ENCODE measurements at places on chromosomes 5 and 9.

DNA sequence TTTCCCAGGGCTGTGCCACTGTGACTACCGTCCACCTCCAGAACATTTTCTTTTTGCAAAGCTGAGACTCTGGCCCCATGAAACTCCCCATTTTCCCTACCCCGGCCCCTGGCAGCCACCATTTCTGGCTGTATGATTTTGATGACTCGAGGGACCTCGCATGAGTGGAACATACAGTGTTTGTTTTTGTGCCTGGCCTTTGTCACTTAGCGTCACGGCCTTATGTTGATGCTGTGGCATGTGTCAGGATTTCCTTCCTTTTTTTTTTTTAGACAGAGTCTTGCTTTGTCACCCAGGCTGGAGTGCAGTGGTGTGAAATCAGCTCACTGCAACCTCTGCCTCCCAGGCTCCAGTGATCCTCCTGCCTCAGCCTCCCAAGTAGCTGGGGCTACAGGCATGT is 42.7 kb downstream of the ASS1 start:
- no peak for DNase-seq

GRCh38 chr5:42912184-42912798 is 100.6 kb upstream of the SELENOP start:
- no peak for DNase-seq

DNA sequence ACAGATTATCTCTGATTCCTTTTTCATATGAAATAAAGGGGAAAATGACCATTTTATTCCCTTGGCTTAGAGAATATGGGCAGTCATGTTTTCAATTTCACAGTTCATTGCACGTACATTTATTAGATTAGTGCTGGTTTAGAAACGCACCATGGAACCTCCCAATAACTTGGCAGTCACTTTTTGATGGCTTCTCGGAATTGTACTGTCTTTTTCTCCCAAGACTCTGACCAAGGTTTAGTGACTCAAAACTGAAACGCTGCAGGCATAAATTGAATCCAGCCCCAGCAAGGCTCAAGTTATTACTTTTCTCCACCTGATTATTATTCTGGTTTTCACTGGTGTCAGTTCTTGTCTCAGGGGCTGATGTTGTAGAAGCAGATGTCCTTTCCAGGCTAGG is 55.6 kb upstream of the EGFLAM start:
- no peak for DNase-seq

- DNase-seq = no peak
Observed at GRCh38 chr9:2473681-2474080, 147.9 kb upstream of the VLDLR start.

DNA sequence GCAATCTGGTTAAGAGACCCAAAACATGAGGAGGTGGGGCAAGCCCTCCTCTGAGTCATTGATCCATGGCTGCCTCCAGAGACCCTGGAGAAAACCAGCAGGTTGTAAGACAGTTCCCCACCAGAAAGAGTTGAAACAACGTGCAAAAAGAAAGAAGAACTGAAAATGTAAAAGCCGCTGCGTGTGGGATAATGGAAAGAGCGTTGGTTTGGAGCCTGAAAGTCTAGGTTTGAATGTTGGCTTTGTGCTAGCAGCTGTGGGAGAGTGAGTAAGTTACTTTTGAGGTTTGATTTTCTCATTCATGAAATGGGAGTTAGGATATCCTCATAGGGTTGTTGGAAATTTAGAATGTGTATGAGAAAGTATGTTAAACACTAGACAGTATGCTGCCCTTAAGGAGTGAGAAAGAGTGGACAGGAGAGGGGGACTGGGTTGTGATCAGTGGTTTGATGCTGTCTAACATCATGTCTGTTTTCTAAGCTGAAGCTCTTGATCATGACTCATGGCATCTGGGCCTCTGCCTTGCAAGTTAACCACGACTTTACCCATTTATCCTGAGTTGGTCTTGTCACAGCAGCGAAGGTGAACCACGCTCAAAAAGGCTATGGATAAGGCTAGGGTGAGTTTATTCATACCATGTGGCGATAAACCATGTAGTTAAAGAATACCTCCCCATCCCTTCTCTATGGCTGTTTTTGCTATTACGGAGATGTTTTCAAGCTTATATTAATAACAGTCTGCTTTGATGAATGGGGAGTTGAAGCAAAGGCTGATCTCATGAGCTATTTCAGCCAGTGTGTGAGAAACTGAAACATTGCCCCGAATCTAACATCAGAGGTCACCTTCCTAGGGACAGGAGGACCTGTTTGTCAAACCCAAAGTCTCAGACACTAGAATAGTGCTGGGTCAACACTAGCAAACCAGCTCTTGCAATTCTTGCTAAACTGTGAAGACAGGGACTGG is 41.3 kb downstream of the ZNF366 start:
- no peak for DNase-seq

DNA sequence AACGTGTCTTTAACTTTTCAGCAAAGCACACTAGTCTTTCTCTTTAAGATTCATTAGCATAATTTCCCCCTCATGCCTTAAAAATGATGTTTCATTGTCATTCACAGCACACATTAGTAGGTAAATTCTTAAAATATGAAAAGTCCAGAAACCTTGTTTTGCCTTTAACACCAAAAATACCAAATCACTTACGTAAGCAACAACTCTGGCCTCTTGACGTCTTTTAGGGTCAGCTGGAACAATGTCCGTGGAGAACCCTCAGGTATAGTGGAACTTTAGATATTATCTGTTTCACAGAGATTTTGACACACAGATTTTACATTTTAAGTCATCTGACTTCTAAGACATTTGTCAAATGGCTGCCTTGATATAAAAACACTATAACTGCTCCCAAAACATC is 30.9 kb downstream of the LNPEP start:
- no peak for DNase-seq

GRCh38 chr9:109504689-109505088 is 6.6 kb upstream of the PTPN3 start:
- DNase-seq = no peak

- no peak for DNase-seq
Observed at GRCh38 chr5:92633176-92633575, 947.8 kb downstream of the NR2F1-AS1 start.

- DNase-seq = no peak
Observed at GRCh38 chr5:177319913-177320588, 8.4 kb upstream of the MXD3 start.

- DNase-seq = no peak
Observed at GRCh38 chr9:3992924-3993323, 306.9 kb downstream of the GLIS3 start.

DNA sequence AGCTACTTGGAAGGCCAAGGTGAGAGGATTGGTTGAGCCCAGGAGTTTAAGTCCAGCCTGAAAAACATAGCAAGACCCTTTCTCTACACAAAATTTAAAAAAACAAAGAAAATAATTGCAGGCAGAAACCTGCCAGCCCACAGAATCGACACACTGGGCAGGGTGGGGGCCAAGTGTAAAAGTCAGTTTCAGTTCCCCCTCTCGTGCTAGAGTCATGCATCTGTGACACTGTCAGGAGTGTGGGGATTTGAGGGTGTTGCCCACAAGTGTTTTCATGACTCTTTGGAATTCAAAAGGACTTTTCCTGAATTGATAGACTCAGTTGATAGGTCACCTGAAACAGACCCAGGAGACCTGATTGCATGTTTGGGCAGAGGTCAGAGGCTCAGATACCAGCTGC is 47.6 kb downstream of the PRRC2B start:
- DNase-seq = no peak

DNA sequence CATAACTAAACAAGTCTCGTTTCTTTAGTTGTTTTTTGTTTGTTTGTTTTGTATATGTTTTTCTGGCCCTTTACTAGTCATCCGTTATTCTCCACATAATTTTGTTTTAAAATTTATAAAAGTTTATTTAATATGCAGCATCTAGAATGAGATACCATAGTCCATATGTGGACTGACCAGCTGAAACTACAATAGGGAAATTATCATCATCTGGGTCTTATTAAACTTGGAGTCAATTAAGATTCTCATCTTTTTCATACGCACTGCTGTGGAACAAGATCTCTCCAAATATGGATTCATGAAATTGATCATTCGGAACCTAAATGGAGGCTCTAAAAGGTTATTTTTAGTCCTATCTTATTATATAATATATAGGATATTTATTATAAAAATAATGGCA is 99.3 kb downstream of the FGF1 start:
- no peak for DNase-seq

- DNase-seq = no peak
Observed at GRCh38 chr5:179183481-179183880, 123.3 kb downstream of the ZNF354C start.

DNA sequence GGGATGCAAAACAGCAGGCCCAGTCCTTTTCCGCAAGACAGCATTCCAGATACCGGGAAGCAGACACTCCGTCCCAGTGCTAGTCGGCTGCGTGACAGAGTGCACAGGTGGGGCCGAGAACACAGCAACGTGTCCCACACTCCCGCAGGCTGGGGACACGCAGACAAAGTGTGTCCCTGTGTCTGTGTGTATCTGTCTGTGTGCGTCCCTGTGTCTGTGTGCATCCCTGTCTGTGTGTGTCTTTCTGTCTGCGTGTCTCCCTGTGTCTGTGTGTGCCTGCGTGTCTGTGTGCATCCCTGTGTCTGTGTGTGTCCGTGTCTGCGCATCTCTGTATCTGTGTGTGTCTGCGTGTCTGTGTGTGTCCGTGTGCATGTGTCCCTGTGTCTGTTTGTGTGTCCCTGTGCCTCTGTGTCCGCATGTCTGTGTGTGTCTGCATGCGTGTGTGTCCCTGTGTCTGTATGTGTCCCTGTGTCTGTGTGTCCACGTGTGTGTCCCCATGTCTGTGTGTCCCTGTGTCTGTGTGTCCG is 137.0 kb downstream of the MRPL36 start:
- DNase-seq = no peak

GRCh38 chr5:91135475-91136248 is 247.5 kb downstream of the ARRDC3 start:
- no peak for DNase-seq

GRCh38 chr9:86329649-86330048 is 24.6 kb downstream of the TUT7 start:
- DNase-seq = no peak

DNA sequence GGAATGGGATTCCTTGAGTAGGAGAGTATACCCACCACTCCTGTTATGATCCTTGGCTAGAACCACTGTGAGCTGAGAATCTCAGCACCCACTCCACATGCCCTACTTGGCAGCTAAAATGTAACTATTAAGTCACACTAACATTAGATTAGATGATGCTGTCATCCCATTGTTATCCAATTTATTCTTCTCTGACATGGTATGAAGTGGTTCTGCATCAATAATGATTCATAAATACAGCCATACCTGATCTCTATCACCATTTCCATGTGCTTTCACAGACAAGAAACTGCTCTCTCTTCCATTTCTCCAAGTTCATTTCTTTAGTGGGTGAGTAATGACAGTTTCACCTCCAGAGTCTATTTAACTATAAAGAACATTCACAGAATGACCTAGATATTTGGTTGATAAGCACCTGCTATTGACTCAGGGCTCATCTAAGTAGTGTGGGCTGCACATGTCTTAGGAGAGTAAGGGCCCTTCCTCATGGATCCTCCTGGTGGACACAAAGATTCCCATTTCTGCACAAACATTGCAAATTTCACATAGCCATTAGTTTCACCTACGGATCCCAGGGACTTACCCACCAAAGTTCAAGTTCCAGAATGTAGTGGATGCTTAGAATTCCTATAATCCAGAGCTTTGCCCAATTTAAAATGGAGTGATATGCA is 187.9 kb downstream of the EBF1 start:
- DNase-seq = no peak

DNA sequence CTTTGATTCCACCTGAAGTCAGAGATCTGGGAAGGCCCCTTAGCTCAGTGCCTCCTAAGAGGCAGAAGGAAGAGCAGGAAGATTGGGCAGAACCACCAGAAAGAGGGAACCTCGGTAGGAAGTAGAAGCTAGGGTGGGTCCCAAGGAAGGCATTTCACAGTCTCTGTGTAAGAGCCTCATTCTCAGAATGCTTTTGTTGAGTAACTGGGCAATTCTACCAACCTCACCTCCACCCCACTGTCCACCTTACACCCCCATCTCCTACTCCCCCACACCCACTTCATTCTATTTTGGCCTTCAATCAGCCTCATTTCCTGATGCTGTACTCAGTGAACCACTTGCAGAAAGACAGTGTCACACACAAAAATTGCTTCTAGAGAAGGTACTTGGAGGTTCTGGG is 3.5 kb downstream of the HBEGF start:
- DNase-seq = no peak

DNA sequence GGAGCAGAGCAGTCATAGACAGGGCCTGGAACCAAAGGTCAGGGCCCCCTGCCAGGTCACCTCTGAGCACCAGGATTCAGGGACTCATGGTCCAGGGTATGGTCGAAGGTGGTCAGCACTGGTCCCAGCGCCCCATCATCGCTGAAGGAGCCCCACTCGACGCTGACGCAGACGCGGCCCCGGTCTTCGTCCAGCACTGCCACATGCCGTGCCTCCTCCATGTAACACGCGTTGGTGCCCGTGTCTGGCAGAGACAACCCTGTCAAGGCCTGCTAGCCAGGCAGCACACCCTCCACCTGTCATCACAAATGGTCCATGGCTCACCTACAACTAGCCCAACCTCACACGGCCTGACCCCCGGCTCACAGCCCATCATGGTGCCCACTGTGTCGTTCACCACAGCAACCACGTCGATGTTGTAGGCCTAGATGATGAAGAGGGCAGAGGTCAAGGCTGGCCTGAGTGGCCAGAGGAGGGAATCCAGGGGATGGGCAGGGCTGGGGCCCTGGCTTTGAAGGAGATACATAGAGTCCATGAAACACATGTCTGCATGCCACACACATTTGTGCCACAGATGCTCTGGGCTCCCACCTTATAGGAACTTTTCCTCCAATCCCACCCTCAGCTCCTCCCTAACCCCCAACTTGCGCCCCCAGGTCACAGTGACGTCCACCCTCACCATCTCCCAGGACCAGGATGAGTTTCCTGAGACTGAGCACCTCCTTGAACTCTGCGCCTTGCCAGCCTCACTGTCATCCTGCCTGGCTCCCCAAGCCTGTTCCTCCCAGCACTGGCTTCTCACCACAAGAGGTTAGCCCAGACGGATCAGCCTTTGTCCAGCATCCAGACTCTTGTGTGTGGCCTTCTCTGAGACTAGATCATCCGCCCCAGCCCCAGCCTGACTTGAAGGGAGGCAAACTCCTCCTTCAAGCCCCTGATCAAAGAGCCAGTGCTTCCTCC is 9.5 kb downstream of the HK3 start:
- DNase-seq = no peak

DNA sequence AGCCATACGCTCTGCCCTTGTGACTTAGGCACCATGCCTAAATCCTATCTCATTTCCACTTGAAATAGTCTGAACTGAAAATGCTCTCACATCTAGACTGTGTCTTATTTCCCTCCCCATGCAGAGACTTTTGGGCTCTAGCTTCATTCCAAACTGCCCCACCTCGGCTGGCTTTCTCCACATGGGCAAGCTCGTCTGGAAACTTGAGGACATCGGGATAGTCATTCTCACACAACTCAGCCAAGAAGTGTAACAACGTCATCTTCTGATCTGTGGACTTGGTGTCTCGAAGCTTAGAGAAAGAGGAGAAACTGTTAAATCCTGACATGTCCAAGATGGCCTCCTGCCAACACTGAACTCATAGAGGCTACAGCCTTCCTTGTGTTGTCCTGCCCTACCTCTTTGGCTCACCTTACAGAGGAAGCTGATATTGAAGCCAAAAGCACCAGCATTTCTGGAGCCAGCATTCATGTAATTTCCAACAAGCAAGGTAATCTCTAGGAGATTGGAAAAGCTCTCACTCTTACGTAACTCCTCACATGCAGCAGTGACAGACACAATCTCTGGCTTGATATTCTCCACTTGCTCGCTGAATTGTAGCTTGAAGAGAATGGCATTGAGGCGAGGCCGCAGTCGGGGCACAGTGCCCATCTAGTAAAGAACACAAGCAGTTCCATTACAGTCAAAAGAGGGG is 39.6 kb downstream of the PCDHGC5 start:
- no peak for DNase-seq

GRCh38 chr5:68661237-68661636 is 432.6 kb upstream of the SLC30A5 start:
- DNase-seq = no peak

Data from iPS DF 19.7 (cell line).